ENCODE measurements at places on chromosomes 7 and 10.

GRCh38 chr7:37320848-37321468 lies 127.7 kb downstream of the ELMO1 start:
- DNase-seq, result no peak

DNA sequence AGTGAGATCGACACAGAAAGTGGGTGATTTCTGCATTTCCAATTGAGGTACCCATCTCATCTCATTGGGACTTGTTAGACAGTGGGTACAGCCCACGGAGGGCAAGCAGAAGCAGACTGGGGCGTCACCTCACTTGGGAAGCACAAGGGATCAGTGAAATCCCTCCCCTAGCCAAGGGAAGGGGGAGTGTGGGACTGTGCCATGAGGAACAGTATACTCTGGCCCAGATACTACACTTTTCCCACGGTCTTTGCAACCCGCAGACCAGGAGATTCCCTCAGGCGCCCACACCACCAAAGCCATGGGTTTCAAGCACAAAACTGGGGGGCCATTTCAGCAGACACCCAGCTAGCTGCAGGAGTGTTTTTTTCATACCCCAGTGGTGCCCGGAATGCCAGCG lies 99.8 kb downstream of the ODAD2 start:
- DNase-seq, result no peak

- DNase-seq, result peak; percentile 54
Observed at GRCh38 chr10:58299580-58299979, 30.6 kb downstream of the CISD1 start.

GRCh38 chr10:103124420-103125096 lies 68.5 kb downstream of the NT5C2 start:
- no peak for DNase-seq

DNA sequence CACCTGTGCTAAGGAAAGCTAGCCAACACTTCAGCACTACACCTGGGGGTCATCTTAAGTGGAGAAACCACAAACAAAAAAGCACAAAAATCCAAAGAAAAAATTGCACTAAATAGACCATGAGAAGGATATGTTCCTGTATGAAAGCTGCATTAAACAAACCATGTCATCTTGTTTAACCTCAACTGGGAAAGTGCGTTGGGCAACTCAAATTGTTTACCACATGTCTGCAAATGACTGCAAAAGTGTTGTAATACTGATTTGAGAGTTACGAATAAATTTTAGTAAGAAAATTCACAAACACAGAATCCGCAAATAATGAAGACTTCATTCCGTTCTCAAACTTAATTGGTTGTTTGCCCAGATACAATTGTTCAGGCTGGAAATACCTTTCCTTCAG lies 111.9 kb upstream of the EGFR start:
- DNase-seq, result no peak

GRCh38 chr7:55509322-55509721 lies 63.0 kb downstream of the VOPP1 start:
- DNase-seq, result no peak

- DNase-seq, result peak; percentile 12
Observed at GRCh38 chr7:24024276-24025068, 259.5 kb upstream of the NPY start.

DNA sequence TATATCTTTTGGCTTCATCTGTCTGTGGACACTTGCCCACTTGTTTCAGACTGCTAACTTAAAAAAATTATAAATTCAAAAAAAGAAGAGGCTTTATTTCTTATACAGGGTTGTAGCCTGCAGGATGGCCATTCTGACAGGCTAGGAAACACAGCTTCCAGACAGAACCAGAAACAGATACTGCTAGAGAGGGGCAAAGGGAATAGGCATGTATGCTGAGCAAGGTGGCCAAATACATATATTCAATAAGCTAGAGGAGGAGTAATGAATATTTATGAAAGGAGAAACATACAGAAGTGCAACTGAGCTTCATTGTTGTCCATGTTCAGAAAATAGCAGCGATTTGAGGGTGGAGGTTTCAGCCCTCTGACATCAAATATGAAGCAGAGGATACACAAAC lies 22.0 kb upstream of the MAGI2 start:
- no peak for DNase-seq

GRCh38 chr10:79430936-79431335 lies 14.5 kb downstream of the ZCCHC24 start:
- no peak for DNase-seq

GRCh38 chr7:21071561-21072501 lies 285.1 kb upstream of the SP8 start:
- no peak for DNase-seq

- no peak for DNase-seq
Observed at GRCh38 chr10:84499846-84500245, 171.5 kb downstream of the CCSER2 start.

DNA sequence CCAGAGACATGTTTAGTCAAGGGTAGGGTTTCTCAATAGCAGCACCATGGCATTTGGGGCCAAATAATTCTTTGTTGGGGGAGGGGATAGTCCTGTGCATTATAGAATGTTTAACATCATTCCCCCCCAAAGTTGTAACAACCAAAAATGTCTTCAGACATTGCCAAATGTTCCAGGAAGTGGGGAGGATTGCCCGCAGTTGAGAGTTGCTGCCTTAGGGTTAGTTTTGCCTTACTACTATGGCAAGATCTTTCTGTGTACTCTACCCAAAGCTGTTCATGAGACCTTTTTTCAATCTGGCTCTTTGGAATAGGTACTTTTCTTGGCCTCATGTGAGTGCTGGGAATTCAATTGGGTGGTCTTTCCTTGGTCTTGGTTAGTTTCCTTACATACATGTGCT lies 34.1 kb downstream of the SAMD8 start:
- no peak for DNase-seq

- no peak for DNase-seq
Observed at GRCh38 chr10:102819054-102819453, 18.2 kb downstream of the CYP17A1 start.

- DNase-seq, result no peak
Observed at GRCh38 chr7:156039971-156040677, 227.9 kb upstream of the SHH start.

DNA sequence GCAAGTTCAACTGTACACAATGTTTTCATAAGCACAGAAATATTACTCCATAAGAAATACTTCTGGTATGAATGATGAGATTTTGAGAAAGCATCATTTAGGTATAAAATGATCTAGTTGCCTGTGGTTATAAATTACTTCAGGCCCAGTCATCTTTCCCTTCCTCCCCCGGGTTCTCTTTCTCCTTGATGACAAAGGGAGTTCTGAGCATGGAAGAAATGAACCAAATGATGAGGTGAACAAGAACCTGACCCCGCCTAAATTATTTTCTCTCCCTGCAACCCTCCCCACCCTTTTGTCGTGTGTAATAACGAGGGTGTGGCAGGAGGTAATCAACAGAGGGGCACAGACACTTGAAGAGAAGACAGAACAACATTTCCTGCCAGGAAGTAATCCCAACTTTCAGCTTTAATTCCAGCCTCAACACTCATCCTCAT lies 319.6 kb upstream of the SP8 start:
- no peak for DNase-seq

GRCh38 chr10:43287056-43288007 lies 20.5 kb upstream of the RASGEF1A start:
- no peak for DNase-seq

DNA sequence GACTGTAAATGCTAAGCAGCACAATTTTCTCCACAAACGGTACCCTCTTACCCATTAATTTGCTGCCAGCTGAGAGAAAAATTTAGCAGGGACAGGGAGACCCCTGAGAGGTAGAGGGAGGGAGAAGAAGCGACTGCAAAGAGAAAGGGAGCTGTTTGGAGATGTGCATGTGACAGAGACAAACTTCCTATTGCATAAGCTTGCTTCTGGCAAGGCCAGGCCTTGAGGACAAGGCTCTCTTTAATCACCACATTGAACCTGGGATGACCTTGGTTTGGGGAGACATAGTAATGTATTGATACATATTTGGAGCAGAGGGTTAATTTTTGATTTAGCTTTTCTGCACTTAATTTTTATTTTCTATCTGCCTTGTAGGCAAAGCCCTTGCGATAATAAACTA lies 31.1 kb upstream of the HIBADH start:
- DNase-seq, result no peak

- peak; percentile 26 for DNase-seq
Observed at GRCh38 chr7:39609113-39609934, 14.0 kb upstream of the RALA start.

DNA sequence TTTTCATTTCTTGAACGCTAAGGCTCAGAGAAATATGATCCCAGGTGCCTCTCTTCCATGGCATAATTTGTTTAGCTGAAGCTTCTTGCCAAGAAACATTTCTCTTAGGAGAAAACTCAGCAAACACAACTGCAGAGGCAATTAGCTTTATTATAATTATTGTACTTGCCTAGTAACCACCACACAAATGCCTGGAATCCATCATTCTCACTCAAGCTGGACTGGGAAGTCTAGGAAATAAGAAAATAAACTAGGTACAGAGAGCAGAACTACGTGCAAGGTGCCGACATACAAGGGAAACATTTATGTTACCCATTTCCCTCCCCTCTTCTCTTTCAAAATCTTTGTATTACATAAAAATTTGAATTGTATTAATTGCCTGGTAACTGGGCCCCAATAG lies 15.1 kb downstream of the SLC35B4 start:
- no peak for DNase-seq

DNA sequence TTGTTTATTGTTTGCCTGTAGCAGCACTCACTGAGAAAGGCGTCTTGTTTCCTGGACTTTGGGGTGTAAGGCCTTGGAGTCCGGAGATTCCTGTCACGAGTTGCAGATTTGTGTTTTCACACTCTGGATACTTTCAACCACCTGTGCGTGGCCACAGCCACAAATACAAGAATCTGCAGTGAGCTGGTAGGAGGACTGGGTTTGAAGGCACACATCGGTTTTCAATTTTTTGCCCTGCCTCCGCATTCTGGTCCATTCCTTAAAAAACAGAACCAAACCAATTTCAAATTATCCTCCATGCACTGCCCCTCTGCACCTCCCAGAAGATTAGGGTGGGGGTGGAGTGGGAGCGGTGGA lies 619 bp downstream of the EXOC4 start:
- no peak for DNase-seq

DNA sequence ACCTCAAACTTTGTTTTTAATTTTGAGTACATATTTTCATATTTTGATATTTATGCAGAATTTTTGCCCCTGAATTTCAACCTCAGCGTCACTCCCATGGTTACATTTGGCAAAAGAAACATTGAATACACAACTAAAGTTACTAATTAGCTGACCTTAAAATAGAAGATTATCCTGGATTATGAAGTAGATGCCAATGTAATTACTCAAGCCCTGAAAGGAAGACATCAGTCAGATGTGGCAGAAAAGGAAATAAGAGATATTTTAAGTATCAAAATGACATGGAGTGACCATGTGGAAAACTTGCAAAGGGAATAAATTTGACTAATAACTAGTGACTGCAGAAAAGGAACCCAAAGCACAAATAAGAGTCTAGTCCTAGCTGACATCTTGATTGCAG lies 701.3 kb upstream of the KCND2 start:
- DNase-seq, result no peak

- no peak for DNase-seq
Observed at GRCh38 chr10:56085406-56086122, 275.5 kb downstream of the ZWINT start.

DNA sequence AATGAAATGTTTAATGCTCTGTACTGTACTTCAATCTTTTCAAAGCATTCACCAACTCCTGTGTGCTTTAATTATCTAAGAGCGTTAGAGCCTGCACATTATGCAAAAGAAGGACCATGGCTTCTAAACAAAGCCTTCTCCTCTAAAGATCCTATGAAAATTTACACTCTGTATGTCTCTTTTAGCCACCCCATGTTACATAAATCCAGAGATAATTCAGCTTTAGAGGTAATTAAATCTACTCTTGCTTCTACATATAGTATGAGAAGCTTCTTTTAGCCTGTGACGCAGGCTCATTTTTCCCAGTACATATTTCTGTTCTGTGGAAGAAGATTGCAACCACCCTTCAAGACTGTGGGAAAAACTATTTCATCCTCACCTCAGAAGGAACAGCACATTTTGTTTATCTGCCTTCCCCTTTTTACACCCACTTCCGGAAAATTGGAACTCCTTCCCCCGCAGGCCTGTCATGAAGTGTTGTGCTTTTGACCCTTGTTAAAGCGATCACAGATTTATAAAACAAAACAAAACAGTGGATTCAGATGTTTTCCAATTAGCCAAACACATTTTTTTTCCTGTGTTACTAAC lies 8.1 kb upstream of the TAS2R16 start:
- no peak for DNase-seq

DNA sequence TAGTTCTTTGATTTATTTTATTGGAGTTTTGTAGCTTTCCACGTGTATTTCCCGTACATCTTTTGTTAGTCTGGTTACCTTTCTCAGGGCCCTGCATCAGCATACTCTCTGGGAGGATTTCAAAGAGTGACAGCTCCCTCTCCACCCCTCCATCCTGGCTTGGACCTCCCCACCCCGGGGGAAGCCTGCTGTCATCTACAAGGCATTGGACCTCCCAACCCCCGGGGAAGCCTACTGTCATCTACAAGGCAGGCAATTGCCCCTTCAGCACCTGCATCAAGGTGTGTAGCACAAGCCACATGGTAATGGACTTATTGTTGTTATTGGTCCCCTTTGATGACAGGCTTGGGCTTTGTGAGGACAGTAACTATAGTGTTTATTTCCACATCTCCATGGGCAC lies 390.1 kb downstream of the TCERG1L start:
- no peak for DNase-seq

DNA sequence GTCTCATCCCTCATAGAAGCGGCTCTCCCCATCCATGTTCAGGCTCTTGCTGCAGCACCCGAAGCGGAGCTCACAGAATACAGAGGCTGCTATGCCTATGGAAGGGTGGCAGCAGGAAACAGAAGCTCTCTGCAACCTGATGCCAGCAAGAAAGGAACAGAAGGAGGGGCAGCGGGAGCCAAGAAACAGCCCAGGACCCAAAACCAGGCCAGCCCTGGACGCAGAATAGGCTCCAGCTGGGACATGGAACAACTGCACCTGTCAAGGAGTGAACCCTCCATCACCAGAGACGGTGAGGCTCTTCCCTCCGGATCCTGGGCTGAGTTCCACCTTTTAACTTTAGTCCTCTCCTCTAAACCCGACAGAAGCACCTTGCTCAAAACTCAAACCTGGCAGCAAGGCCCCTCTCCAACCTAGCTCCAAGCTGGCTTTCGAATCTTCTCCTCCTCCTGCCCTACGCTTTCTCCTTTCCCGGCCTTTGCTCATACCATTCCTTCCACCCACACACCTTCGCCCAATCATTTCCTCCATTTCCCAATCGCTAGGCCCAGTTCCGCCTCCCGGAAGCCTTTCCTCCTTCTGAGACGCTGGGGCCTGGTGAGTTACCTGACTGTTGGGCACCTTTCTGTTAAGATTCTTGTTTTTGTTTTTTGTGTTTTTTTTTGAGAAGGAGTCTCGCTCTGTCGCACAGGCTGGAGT lies 122.8 kb upstream of the ZNF92 start:
- no peak for DNase-seq
